A549 treated with RU486 at 1 μM for 4 hours (cell line): ENCODE measurements at places on chromosomes 5 and 9. TPM values are rescaled to one million over a fixed set of nuclear protein-coding genes. Genes with fewer than 3 reads are reported as not detected.

FOXD4L3 gene
- total RNA-seq = 0.07 to 0.29 TPM (median 0.09 TPM) in 5 replicates

SHOC1 gene
- not detected in 5 replicates for total RNA-seq

FRMD3 gene
- total RNA-seq = 2.3 to 3.0 TPM (median 2.6 TPM) in 5 replicates

CATSPER3 gene
- 0.19 to 0.67 TPM (median 0.46 TPM) in 5 replicates for total RNA-seq

SLC6A3 gene
- 0.07 to 0.37 TPM (median 0.14 TPM) in 4 of 5 replicates, not detected in the other for total RNA-seq

GRIA1 gene
- not detected in 5 replicates for total RNA-seq

PHF2 gene
- 11.6 to 18.5 TPM (median 17.0 TPM) in 5 replicates for total RNA-seq

SV2C gene
- total RNA-seq = 0.02 TPM in 1 of 5 replicates, not detected in the others

TAF11L2 gene
- total RNA-seq = not detected in 5 replicates

PTPDC1 gene
- 2.6 to 4.3 TPM (median 4.2 TPM) in 5 replicates for total RNA-seq

PLAC8L1 gene
- total RNA-seq = 0.29 TPM in 1 of 5 replicates, not detected in the others

BAAT gene
- total RNA-seq = 0.31 to 0.72 TPM (median 0.47 TPM) in 5 replicates

SARDH gene
- total RNA-seq = 0.05 to 0.18 TPM (median 0.07 TPM) in 3 of 5 replicates, not detected in the others

ARL14EPL gene
- 0.16 to 0.32 TPM (median 0.24 TPM) in 4 of 5 replicates, not detected in the other for total RNA-seq

ALDH1A1 gene
- total RNA-seq = 4,031 to 6,339 TPM (median 5,381 TPM) in 5 replicates

ECSCR gene
- not detected in 5 replicates for total RNA-seq

RALGPS1 gene
- total RNA-seq = 1.4 to 2.4 TPM (median 2.0 TPM) in 5 replicates

NEURL1B gene
- total RNA-seq = 2.1 to 3.5 TPM (median 2.7 TPM) in 5 replicates

CSF2 gene
- 0.27 to 0.79 TPM (median 0.50 TPM) in 5 replicates for total RNA-seq

FGD3 gene
- 0.09 to 0.24 TPM (median 0.18 TPM) in 5 replicates for total RNA-seq

PTGS1 gene
- 0.96 to 1.5 TPM (median 1.3 TPM) in 5 replicates for total RNA-seq

GCNT1 gene
- total RNA-seq = 0.80 to 3.0 TPM (median 2.6 TPM) in 5 replicates

C1QTNF2 gene
- total RNA-seq = 0.10 to 0.13 TPM (median 0.11 TPM) in 3 of 5 replicates, not detected in the others

GPR150 gene
- total RNA-seq = 0.07 to 0.26 TPM (median 0.19 TPM) in 4 of 5 replicates, not detected in the other

CDH10 gene
- total RNA-seq = 0.15 to 0.45 TPM (median 0.22 TPM) in 5 replicates

NEUROG1 gene
- not detected in 5 replicates for total RNA-seq

PRDM9 gene
- not detected in 5 replicates for total RNA-seq

RASEF gene
- 6.8 to 9.7 TPM (median 9.6 TPM) in 5 replicates for total RNA-seq

CHSY3 gene
- total RNA-seq = 0.08 to 0.13 TPM (median 0.09 TPM) in 5 replicates

TICAM2 gene
- total RNA-seq = 0.51 to 0.79 TPM (median 0.69 TPM) in 5 replicates

PCDHGC3 gene
- total RNA-seq = 6.1 to 7.8 TPM (median 7.0 TPM) in 5 replicates

C5orf58 gene
- total RNA-seq = not detected in 5 replicates

PALM2AKAP2 gene
- total RNA-seq = 0.22 to 0.51 TPM (median 0.46 TPM) in 5 replicates

NUTM2F gene
- not detected in 5 replicates for total RNA-seq

STC2 gene
- 45.6 to 73.3 TPM (median 56.2 TPM) in 5 replicates for total RNA-seq

ADCY2 gene
- not detected in 5 replicates for total RNA-seq
